Pancreas (tissue), 10 donors: ENCODE measurements at places on chromosomes 3 and 15. TPM values are rescaled to one million over a fixed set of nuclear protein-coding genes. Genes with fewer than 3 reads are reported as not detected.

Gene GOLGA6A
- not detected for polyA plus RNA-seq

Gene SCN11A
- polyA plus RNA-seq = 0.04 TPM

Gene HRG
- polyA plus RNA-seq = not detected

Gene TAGLN3
- polyA plus RNA-seq = 50.7 TPM

Gene RBP2
- polyA plus RNA-seq = 1.4 TPM

Gene DUOXA1
- polyA plus RNA-seq = 0.14 TPM

Gene CSPG4
- 3.1 TPM for polyA plus RNA-seq

Gene TRH
- not detected for polyA plus RNA-seq
